ENCODE measurements at places on chromosomes 7 and 10. TPM values are rescaled to one million over a fixed set of nuclear protein-coding genes. Genes with fewer than 3 reads are reported as not detected.
A peak's percentile ranks its signal among the peaks of the same experiment; 100 is the strongest.

- H3K27ac ChIP-seq = no peak overlapping the region
- no peak overlapping the region for H3K4me3 ChIP-seq
- no peak for DNase-seq
- no peaks in the 10 kb centered on the region for H3K4me1 ChIP-seq
Measured at GRCh38 chr7:50362142-50362541, 57.6 kb downstream of the IKZF1 start.

Gene WNT16
- not detected for total RNA-seq

DNA sequence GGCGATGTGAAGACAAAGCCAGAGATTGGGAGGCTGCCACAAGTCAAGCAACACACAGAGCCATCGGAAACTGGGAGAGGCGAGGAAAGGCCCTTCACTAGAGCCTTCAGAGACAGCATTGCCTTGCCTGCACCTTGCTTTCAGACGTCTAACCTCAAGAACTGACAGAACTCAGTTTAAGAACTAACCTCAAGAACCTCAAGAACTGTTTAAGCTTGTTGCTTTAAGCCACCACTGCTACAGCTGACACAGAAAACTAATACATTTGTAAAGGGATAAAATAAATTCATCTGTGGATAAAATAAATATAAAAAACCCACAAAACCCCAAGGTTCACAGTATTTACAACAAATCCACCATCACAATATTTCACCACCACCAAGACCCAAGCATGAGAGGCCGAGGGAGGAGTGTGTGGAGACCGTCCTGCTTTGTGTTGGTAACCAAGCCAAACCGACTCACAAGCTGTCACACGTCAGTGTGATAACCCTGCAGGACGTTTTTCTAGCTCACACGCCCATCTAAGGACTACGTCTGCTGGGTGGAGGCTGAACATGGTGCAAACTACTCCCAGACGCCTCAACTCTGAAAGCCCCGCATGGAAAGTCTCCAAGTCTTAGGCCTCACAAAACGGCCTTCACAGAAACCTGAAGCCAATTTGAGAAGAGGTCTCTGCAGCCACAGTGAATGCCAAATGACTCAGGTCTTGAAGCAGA is 116.8 kb downstream of the ABLIM1 start:
- no peak overlapping the region for H3K27ac ChIP-seq
- no peaks in the 10 kb centered on the region for H3K27me3 ChIP-seq
- no peak overlapping the region for H3K4me3 ChIP-seq
- H3K36me3 ChIP-seq = no peaks in the 10 kb centered on the region
- no peaks in the 10 kb centered on the region for H3K4me1 ChIP-seq
- peak; percentile 17 for DNase-seq

- no peaks in the 10 kb centered on the region for H3K27me3 ChIP-seq
- DNase-seq = no peak
- H3K4me3 ChIP-seq = no peak overlapping the region
Measured at GRCh38 chr7:149817301-149817771, 20.8 kb upstream of the ZNF862 start.

DNA sequence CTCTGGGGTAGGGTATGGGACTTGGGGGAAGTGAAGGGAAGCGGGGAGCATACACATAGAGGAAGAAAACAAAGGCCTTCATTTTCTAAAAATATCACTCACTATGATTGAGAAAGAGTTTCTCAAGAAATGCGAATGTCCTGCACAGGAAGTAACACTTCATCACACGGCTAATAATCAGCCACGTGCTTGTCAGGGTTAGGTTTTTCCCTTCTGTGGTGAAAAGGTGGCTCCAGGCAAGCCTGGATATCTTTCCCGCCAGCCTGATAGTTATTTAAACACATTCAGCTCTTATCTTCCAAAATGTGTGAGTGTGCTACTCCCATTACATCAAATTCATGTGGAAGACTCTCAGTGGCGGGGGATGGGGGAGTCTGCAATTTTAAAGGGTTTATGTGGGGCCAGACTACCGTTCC is 166.4 kb upstream of the ADO start:
- no peak overlapping the region for H3K4me3 ChIP-seq
- no peaks in the 10 kb centered on the region for H3K27me3 ChIP-seq
- H3K27ac ChIP-seq = no peak overlapping the region
- no peaks in the 10 kb centered on the region for H3K4me1 ChIP-seq
- DNase-seq = no peak

DNA sequence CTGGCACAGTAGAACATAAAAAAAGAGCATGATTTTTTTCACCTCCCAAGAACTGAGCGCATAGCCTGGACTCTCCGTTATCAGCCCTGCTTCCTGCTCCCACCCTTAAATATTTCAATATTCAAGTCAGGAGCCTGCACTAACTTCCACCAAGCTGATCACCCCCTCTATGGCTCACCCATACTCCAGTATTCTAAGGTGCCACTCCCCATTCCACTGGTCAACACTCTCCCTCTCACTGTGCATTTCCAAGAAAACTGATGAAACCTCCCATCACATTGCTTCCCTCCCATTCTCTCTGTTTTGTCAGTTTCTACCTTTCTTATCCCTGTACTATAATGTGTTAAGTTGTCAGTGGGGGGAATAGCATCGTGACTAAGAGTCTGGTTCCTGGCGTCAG is 95.0 kb upstream of the C7orf33 start:
- no peaks in the 10 kb centered on the region for H3K4me1 ChIP-seq
- no peaks in the 10 kb centered on the region for H3K27me3 ChIP-seq
- no peaks in the 10 kb centered on the region for H3K36me3 ChIP-seq
- H3K4me3 ChIP-seq = no peak overlapping the region

GRCh38 chr10:71868192-71868697 is 17.2 kb upstream of the PSAP start:
- no peak overlapping the region for H3K27ac ChIP-seq
- H3K27me3 ChIP-seq = no peaks in the 10 kb centered on the region
- H3K4me1 ChIP-seq = no peaks in the 10 kb centered on the region
- no peaks in the 10 kb centered on the region for H3K36me3 ChIP-seq

Gene CAV2
- total RNA-seq = 26.9 TPM

Gene EN2
- total RNA-seq = not detected

DNA sequence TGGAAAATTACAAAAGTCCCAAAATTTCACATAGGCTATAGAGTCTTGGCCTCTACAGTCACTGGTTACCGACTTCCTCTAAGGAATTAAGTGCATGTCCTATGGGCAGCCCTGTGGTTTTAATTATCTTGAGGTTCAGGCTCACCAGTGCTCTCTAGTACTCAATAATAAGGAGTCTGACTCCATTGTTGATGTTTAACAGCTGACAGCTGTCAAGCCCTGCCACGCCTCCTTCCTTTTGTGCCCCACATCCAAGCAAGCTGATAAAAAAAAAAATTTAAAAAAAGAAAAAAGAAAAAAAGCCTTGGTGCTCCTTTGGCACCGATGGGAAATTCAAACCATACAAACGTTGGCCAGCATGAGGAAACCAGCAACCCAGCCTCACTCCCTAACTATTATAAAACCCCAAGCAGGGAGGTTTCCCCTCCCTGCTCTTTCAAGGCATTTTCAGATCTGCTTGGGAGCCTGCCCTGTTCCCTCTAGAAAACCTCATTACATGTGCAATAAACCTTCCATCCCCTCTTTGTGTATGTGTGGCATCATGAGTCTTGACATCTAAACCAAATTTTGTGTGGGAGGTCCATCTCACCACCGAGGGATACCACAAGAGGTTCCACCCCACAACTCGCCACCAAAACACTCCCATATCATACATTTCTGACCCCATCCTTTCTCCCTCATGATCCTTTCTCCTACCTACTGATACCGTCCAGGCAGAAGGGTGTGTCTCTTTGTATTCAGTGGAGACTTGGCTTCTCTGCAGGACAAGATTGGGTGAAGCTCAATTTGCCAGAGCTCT is 70.9 kb upstream of the CCDC71L start:
- no peak for DNase-seq
- no peaks in the 10 kb centered on the region for H3K4me1 ChIP-seq
- no peaks in the 10 kb centered on the region for H3K36me3 ChIP-seq
- H3K27ac ChIP-seq = no peak overlapping the region

Measured in pancreas (tissue), 10 donors.